CD8-positive, alpha-beta memory T cell (primary cell): ENCODE measurements at places on chromosomes 1 and 21.

GRCh38 chr1:96749618-96750017 is 28.0 kb downstream of the PTBP2 start:
- DNase-seq = no peak

DNA sequence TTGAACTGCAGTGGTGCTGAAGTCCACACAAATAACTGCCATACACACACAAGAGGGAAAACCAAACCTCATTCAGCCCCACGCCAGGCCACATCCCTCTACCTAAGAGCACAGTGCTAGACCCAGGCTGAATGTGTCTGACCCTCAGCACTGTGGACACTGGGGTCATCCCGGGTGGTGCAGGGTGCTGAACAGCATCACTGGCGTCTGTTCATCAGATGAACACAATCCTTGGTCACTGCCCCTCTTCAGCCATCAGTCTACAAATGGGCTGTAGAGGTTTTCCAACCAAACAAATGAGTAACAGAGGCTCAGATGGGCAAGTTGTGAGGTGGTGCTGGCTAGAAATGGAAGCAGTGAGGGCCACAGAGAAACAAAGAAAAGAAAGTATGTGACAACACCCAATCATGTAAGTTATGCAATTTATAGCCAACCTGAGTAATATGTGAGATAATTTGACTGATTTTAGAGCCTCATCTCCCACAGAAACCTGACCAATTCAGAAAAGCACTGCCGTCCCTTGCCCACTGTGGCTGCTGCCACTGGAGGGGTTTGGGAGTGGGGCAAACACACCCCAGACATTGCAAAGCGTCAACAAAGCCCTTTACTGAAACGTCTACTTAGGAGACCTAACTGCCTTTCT is 27.9 kb downstream of the GNB1 start:
- no peak for DNase-seq

GRCh38 chr1:213332491-213332890 is 281.4 kb downstream of the RPS6KC1 start:
- DNase-seq = no peak

- DNase-seq = no peak
Observed at GRCh38 chr1:182676274-182676673, 8.1 kb downstream of the RGS8 start.

- no peak for DNase-seq
Observed at GRCh38 chr21:34180826-34181359, 107.5 kb downstream of the MRPS6 start.

- no peak for DNase-seq
Observed at GRCh38 chr1:201554190-201554600, 15.3 kb downstream of the NAV1 start.
